Right atrium auricular region (tissue), 2 donors: ENCODE measurements at places on chromosomes 16 and 17.

DNA sequence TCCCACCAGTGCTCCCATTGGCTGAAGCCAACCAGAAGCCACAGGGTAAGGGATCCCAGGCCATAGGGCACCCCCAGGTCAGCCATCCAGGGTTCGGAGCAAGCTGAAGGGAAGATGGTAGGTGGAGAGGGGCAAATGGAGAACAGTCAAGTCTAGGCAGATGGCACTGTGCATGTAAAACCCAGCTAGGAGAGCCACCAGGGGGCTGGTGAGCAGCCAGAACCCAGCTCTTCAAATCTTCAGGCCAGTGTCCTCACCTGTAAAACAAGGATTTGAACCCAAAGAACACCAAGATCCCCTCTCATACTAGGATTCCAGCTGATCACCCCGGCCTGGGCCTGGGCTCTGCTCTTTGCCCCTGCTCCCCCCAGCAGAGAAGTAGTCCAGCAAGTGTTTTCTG is 43.5 kb downstream of the GINS3 start:
- no peak overlapping the region for H3K4me3 ChIP-seq
- no peak overlapping the region for H3K27ac ChIP-seq
- H3K27me3 ChIP-seq, result no peaks in the 10 kb centered on the region
- peaks cover 17% of the 10 kb centered on the region for H3K36me3 ChIP-seq
- DNase-seq, result no peak

GRCh38 chr16:12881740-12882139 is 19.7 kb upstream of the SHISA9 start:
- no peaks in the 10 kb centered on the region for H3K36me3 ChIP-seq
- no peaks in the 10 kb centered on the region for H3K27me3 ChIP-seq
- no peak overlapping the region for H3K27ac ChIP-seq

- H3K27me3 ChIP-seq, result no peaks in the 10 kb centered on the region
- peaks cover 82% of the 10 kb centered on the region for H3K4me1 ChIP-seq
- no peak for DNase-seq
- peak overlapping the region; percentile 90 for H3K27ac ChIP-seq
- no peak overlapping the region for H3K4me3 ChIP-seq
Observed at GRCh38 chr17:45290269-45290765, 26.5 kb downstream of the MAP3K14 start.

DNA sequence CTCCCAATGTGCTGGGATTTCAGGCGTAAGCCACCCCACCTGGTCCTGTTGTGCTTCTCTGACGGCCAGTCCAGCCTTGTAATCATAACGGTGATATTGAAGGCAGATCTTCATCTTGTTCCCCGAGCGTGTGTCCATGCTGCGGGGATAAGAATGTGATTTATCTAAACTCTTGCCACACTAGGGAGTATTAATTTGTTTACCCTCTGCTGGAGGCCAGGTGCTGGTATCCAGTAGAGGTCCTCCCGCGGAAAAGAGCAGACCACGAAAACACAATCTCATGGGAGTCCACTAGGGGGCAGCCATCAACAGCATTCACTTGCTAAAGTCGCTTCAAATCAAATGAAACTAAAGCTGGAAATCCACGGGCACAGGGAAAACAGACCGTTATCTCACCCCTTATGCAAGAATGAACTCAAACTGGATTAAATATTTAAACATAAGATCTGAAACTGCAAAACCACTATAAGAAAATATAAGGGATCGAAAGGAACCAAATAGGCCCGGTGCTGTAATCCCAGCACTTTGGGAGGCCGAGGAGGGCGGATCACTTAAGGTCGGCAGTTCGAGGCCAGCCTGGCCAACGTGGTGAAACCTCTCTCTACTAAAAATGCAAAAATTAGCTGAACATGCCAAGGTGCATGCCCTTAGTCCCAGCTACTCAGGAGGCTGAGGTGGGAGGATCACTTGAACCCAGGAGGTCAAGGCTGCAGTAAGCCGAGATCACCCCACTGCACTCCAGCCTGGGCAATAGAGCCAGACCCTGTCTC is 22.3 kb upstream of the RBBP6 start:
- H3K4me3 ChIP-seq, result no peak overlapping the region
- H3K27me3 ChIP-seq, result no peaks in the 10 kb centered on the region
- DNase-seq, result peak; percentile 92
- H3K4me1 ChIP-seq, result no peaks in the 10 kb centered on the region

- H3K4me3 ChIP-seq, result no peak overlapping the region
- H3K27ac ChIP-seq, result no peak overlapping the region
- peaks cover 6% of the 10 kb centered on the region for H3K36me3 ChIP-seq
- no peaks in the 10 kb centered on the region for H3K27me3 ChIP-seq
- H3K4me1 ChIP-seq, result no peaks in the 10 kb centered on the region
Observed at GRCh38 chr17:58710948-58711552, 18.6 kb downstream of the RAD51C start.

- no peak for DNase-seq
- no peak overlapping the region for H3K4me3 ChIP-seq
- peaks cover 38% of the 10 kb centered on the region for H3K4me1 ChIP-seq
- H3K27me3 ChIP-seq, result no peaks in the 10 kb centered on the region
- H3K27ac ChIP-seq, result peak overlapping the region; percentile 6
Observed at GRCh38 chr16:57998486-57998885, 2.0 kb downstream of the ZNF319 start.

GRCh38 chr17:11318207-11318606 is 77.2 kb downstream of the SHISA6 start:
- no peaks in the 10 kb centered on the region for H3K27me3 ChIP-seq
- H3K4me3 ChIP-seq, result no peak overlapping the region
- DNase-seq, result no peak
- H3K27ac ChIP-seq, result no peak overlapping the region
- no peaks in the 10 kb centered on the region for H3K36me3 ChIP-seq

GRCh38 chr16:69941251-69942098 is 9.7 kb upstream of the CLEC18A start:
- no peak overlapping the region for H3K4me3 ChIP-seq
- H3K36me3 ChIP-seq, result peaks cover 38% of the 10 kb centered on the region
- H3K27ac ChIP-seq, result no peak overlapping the region
- no peaks in the 10 kb centered on the region for H3K4me1 ChIP-seq

DNA sequence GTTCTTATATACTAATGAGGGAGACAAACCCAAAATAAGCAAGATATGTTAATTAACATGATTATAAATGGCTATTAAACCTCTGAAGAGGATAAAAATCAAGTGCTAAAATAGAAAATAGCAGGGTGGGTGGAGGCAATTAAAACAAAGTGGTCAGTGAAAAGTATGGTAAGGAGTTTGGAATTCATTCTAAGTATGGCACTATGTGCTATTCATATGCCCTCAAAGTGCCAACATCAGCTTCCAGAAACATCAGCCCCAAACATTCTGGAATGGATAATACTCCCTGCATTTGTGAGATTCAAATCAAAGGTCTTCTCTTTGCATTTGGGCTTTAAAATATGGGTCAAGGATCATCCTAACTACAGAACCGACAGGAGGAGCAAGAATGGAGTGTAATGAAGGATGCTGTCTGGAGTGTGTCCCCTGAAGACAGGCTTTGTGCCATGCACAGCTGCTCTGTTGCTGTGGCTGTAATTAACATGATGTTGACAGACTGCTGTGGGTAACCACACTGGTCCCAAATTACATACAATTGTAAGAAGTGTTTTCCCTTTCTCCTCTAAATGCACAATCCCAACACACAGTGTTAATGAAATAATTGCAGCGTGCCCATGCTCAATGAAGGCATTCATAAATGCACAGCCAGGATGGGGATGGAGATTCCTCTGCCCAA is 93.1 kb downstream of the VAT1L start:
- peak overlapping the region; percentile 60 for H3K27ac ChIP-seq
- no peak for DNase-seq
- H3K4me3 ChIP-seq, result no peak overlapping the region

GRCh38 chr17:17096438-17097178 is 54.4 kb downstream of the MPRIP start:
- H3K4me3 ChIP-seq, result no peak overlapping the region
- no peak for DNase-seq
- peaks cover 64% of the 10 kb centered on the region for H3K4me1 ChIP-seq
- H3K27ac ChIP-seq, result peak overlapping the region; percentile 50
- no peaks in the 10 kb centered on the region for H3K36me3 ChIP-seq
